Right atrium auricular region (tissue), 2 donors: ENCODE measurements at places on chromosomes 5 and 9. TPM values are rescaled to one million over a fixed set of nuclear protein-coding genes. Genes with fewer than 3 reads are reported as not detected.

The TSSK1B gene
- not detected for total RNA-seq

- DNase-seq: peak; percentile 26
Measured at GRCh38 chr5:133202066-133202665, 150.4 kb downstream of the HSPA4 start.

The DNAH5 gene
- total RNA-seq: 0.08 TPM

The GABBR2 gene
- total RNA-seq: not detected

GRCh38 chr5:2529371-2530092 is 221.9 kb downstream of the IRX2 start:
- no peak for DNase-seq

GRCh38 chr9:88435336-88435735 is 47.1 kb downstream of the SPIN1 start:
- DNase-seq: no peak

- DNase-seq: no peak
Measured at GRCh38 chr9:120845255-120845654, 2.5 kb upstream of the PSMD5 start.

DNA sequence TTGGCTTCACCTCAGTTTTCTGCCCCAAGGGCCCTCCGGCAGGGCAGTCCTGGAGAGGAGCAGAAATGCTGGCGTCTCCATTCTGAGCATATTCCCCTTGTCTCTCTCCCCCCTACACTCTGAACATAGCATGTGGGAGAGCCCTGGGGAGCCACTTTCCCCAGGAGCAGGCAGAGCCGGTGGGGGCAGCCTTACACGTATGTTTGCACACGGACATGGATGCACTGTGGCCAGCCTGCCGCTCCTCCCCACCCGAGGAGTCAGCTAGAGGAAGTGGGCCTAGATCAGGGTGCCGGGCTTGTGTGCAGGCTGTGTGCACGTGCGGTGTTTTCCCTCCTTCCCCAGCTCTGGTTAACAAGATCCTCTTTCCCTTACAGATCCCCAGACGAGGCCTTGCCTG is 25.4 kb upstream of the POMT1 start:
- DNase-seq: no peak

The CKMT2 gene
- 1,365 TPM for total RNA-seq

The GRM6 gene
- not detected for total RNA-seq

DNA sequence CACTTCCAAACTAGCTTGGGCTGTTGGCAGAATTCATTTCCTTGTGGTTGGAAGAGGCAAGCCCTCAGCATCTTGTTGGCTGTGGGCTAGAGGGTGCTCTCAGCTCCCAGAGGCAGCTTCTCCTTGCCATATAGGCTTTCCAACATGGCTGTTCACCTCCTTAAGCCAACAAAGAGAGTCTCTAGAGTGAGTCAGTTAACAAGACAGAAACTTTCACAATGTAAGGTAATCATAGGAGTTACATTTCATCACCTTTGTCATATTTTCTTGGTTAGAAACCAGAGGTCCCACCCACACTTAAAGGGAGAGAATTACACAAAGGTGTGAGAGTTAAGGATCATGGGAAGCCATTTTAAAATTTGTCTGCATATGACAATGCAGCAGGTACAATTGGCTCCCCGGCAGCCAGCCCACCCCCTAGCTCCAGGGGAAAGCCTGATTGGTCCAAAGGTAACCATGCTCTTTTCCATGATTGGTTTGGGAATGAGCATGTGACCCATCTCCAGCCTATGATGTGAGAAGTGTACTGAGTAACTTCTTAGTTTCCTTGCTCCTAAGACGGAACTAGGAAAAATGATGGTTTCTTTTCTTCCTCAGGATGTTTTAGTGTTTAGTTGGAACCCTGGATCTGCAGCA is 109.8 kb upstream of the MSX2 start:
- no peak for DNase-seq

The C9 gene
- not detected for total RNA-seq

The IL13 gene
- total RNA-seq: not detected

GRCh38 chr9:106936680-106937079 is 73.7 kb downstream of the ZNF462 start:
- DNase-seq: no peak
